ENCODE measurements at places on chromosomes 11 and 22.

DNA sequence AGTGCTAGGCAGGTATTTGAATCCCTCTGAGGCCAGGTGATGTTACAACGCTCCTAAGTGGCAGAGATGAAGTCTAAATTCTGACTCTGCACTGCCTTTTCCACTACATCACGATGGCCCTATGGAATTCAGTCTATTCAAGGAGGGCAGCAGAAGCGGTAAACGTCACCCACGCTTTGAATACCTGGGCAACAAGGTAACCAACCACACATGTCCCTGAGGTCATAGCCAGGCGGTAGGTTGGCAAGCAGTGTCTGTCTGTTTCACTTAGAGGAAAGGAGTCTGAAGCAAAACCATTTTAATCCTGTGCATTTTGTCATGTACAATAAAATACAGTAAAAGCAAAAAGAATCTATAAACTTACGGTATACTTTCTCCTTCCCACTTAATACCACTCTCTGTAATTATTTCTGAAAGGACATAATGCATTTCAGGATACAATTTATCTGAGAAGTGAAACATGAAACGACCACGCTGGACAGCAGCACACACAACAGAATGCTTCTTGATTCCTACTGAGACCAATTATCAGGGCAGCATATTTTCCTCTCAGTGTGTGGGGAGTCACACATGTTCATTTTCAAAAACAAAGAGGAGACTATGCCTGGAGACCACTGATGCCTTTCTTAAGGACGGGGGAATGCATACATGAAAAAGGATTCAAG lies 51.3 kb downstream of the PRDM10 start:
- no peak for DNase-seq

DNA sequence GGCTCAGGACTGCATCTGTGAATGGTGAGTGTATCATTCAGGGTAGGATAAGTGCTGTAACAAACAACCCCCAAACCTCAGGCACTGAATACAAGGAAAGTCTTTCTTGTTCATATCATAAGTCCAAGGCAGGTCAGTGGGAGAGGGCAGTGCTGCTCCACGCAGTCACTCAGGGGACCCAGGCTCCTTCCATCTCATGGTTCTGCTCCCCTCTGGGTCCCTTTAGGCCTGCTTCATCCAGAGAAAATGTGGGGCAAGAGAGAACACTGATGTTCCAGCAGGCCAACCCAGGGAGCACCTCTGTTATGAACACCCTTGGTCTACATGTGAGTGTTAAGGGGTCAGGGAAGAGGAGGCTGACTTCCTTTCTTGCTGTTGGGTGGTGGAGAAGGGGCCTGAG lies 187.8 kb downstream of the CHST1 start:
- no peak for DNase-seq

- DNase-seq = no peak
Measured at GRCh38 chr22:23072911-23073491, 2.7 kb downstream of the GNAZ start.

DNA sequence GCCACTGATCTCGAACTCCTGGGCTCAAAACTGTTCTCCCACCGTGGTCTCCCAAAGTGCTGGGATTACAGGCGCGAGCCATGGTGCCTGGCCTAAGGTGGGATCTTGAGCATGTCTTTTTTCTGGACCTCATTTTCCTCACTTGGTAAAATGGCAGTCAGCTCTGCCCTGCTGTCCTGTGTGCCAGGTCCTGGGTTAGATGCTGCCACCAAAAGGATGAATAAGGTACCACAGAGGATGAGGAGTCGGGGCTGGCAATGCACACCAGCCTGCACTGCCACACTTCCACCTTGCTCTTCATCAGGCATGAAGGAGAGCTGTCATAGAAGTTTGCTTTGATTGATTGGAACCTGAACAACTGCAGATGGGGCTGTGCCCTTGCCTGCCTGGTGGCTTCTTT lies 32.3 kb downstream of the ACO2 start:
- DNase-seq = peak; percentile 17

DNA sequence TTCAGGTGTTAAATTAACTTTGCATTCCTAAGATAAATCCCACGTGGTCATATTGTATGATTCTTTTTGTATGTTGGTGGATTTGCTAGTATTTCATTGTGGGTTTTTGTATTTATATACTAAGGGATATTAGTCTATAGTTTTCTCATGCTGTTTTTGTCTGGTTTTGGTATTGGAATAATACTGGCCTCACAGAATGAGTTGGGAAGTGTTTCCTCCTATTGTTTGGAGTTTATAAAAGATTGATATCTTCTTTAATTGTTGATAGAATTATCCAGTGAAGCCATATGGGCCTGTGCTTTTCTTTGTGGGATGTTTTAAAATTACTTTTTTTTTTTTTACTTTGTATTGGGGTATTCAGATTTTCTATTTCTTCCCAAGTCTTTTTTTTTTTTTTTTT lies 59.8 kb downstream of the QSER1 start:
- no peak for DNase-seq

DNA sequence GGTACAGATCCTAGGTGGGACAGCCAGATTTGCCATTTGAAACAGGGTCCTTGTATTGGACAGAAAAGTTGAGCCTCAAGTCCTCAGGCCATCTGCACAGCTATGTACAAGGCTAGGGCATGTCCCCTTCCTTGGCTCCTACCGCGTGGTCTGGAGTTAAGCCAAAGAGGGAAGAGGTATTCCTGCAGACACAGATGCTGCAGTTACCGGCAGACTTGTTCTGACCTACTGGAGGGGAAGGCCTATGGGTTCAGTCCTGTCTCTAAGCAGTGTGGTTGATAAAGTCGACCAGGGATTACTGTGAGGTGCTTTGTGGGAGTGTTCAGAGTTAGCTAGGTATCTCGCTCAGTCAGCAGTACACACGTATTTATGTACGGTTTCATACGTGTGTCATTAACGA lies 180.6 kb downstream of the ADAMTS15 start:
- DNase-seq = no peak
